GM20000 (cell line): ENCODE measurements at places on chromosomes 5 and 9.

DNA sequence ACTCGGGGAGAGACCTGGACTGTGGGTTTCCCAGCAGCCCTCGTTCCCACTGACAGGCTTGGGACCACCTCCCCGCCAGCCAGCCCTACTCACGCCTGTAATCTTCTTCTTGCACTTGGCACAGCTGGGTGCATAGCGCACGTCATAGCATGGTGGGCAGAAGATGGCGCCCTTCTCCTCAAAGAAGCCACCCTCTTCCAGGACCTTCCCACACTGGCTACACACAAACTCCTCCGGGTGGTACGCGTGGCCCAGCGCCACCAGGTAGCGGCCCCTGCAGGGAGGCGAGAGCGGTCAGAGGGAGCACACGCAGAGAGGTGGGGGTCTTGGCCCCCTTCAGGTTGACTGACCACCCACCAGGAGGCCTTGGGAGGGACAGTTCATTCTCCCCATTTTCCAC lies 9.4 kb downstream of the PDLIM7 start:
- no peak for DNase-seq

DNA sequence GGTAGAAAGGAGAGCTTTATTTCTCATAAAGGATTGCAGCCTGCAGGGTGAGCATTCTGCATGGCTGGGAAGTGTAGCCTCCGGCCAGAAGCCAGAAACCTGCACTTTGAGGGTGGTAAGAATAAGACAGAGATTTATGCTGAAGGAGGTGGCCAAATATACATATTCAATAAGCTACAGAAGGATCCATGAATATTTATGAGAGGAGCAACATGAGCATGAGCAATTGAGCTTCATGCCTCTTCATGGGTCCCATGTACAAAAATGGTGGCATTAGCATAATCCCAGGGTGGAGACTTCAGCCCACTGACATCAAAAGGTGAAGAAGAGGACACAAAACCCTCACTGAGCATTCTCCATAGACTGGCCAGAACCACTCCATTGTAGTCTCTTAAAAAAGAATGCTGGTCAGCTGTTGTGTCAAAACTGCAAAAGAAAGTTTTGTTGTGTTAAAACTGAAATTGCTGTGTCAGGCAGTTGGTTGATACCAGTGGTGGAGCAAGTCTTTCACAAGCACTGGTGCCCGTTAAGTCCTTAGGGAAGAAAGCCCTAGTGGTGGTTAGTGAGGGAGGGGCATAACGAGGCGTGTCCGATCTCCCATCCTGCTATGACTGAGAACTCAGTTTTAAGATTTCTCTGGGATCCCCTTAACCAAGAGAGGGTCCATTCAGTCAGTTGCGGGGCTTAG lies 160.8 kb upstream of the MAP1B start:
- no peak for DNase-seq

DNA sequence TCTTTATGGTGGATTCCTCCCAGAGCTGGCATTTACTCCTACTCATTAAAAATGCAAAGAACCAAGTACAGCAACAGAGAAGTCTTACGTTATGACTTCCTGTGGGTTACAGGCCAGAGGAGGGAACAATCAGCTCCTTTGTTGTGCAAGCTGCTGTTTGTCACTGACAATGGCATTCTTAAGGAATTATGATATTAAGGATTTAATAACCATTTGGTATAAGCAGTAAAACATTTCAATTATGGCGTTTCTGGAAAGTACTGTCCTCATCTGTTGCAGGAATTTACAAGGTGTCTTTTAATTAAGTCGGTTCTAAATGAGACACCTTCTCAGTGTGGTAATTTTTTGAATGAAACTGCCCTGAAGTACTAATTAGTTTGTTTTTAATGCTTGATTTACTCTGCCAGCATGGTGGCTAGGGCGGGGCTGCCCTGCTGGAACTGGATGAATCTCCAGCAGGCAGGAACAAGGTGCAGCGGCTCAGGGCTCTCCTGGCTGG lies 49.1 kb upstream of the VDAC1 start:
- no peak for DNase-seq

DNA sequence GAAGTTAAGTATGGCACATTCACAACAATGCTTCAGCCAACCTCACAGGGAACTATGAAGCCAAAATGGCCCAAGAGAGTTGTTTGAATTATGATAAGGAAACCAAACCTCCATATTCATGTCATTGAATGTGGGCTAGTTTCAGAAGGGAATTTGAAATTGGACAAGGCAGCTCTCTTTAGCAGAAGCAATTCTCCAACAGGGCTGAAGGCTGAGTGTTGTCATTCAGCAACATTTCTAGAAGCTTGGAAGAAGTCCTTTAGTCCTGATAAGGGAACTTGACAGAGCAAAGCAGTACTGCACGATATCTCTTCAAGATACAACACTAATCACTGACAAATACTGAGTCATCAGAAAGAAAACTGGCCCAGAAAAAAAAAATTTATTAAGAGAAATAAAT lies 115.4 kb downstream of the SLC25A46 start:
- no peak for DNase-seq

DNA sequence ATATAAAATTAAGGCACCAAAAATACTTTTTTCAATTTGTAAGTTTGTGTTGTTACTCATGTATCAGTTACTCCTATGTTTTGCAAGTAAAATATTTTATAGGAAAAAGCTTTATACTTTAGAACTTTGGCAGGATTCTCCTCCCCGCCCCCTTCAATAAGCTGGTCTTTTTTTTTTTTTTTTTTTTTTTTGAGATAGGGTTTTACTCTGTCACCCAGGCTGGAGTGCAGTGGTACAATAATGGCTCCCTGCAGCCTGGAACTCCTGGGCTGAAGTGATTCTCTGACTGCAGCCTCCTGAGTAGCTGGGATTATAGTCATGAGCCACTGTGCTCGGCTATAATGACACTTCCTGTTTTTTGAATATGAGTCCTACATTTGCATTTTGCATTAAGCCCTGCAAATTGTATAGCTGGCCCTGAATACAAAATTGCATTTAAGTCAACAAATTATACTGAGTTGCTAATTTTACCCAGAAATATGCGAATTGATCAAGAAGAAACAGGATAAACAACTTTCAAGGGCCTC lies 192.9 kb downstream of the PIK3R1 start:
- DNase-seq = no peak

DNA sequence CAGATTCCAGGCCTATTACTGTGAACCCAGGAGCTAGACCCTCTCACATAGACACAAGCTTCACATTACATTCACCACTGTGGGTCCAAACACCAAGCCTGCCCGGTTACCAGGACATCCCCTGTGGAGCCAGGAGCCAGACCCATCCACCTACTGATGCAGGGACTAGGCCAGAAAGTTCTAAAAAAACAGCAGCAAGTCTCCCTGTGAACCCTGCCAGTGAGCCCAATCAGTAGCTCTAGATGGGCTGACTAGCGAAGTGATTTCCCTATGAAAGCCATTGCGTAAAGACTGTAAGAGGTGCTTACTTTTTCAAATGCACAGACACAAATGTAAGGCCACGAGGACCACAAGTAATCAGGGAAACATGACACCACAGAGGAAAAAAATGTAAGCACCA lies 352.3 kb downstream of the TMEM161B start:
- DNase-seq = no peak

DNA sequence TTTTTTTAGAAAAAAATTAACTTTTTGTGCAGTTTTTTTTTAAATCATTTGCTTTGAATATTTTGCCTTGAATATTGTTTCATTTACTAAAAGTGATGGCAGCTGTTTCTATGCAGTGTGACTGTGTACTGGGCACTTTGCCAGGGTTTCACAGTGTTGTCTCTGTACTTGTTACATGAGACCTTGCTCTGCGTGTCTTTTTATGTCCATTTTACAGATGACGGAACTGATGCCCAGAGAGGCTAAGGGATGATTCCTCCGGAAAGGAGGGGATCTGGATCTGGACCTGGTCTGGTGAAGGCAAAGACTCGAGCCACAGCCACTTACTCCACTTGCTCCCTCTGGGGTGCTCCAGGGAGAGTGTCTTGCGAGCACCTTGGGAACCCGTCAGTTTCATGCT lies 124.8 kb upstream of the PTCH1 start:
- no peak for DNase-seq

- peak; percentile 35 for DNase-seq
These were observed 3.3 kb upstream of the MAN1B1 start for GRCh38 chr9:137083394-137084004.

DNA sequence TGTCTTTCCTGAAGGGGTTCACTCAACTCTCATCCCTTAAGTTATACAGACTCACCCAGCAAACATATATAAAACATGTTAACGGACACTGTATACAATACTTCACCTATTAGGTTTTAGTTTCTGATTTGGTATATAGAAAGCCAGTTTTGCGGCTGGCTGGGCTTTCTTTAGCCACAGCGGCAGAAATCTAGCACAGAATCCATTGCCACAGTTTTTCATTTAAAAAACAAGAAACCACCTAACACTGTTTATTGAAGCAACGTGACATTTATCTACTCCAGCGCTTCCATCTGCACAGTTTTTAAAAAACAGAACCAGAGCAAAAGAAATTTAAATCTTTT lies 67.3 kb downstream of the SNX30 start:
- DNase-seq = peak; percentile 30

DNA sequence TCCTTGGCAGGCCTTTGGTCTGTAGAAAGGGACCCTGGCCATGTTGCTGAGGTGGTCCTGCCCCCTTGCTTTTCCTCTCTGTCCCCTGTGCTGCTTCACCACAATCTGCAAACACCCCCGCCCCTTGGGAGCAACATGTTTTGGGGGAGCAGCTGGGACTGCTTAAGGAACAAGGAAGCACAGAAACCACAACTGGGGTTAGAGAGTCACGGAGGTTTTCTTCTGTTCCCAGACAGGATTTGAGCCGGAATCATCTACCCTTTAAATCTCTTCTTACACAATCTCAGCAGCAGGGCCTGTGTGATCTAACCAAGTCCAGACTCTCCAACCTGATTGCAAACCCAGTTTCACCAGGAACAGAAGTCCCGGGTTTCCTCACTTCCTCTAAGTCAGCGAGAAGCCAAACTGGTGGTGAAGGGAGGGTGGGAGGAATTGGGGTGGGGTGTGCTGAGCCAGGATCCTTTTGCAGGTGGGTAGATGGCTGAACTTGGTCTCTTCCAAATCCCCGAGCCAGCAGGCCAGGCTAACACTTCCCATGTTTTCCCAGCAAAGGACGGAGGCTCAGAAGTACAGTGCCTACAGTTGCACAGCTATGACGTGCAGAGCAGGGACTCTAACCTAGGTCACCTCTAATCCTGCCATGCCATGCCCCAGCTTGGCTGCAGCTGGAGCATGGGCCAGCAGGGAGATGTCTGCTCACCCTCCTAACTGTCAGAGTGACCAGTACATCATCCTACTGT lies 25.0 kb downstream of the SH3PXD2B start:
- DNase-seq = no peak

DNA sequence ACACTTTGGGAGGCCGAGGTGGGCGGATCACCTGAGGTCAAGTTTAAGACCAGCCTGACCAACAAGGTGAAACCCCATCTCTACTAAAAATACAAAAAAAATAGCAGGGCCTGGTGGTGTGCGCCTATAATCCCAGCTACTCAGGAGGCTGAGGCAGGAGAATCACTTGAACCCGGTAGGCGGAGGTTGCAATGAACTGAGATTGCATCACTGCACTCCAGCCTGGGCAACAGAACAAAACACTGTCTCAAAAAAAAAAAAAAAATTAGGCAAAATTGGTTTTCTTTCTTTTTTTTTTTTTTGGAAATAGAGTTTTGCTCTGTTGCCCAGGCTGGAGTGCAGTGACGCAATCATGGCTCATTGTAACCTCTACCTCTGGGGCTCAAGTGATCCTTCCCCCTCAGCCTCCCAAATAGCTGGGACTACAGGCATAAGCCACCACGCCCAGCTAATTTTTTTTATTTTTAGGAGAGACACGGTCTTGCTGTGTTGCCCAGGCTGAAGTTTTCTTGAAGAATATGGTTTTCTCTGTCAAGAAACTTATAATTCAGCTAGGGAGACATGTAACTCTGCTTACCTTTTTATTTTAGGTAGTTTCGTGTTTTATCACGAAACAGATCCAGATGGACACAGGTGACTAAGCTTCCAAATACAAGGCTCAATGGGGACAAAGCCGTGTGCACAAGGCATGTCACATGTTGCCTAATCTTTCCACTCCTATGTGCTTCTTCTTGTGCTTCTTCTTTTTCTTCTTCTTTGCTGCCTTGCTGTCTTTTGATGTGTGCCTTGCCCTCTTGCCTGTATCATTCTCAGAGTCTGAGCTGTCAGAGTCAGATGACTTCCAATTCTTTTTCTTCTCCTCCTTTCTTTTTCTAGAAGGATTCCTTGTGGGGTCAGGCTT lies 14.3 kb downstream of the TTC1 start:
- no peak for DNase-seq

DNA sequence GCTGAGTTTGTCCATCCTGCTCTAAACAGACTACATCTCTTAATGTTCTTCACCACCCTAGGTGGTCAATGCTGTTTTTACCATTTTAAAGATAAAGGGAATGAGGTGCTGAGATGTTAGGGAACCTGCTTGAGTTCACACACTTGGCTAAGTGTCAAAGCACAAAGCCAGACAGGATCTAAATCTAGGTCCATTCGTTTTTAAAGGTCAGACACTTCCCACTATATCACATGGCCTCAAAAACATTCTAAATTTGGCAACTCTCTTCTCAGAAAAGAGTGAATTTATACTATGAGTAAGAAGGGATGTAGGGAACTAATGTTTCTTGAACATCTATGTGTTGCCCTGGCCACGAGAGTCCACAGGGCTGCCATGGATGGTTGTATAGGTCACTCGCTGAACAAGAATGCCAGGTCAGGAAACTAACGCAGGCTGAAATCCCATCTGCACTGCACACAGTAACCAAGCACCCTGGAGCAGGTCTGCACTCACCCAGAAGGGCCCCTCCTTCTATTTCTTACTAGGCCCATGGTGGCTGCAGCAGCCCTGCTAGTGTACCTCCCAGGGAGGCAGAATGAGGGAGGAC lies 213.0 kb downstream of the SPOCK1 start:
- DNase-seq = no peak

- no peak for DNase-seq
These were observed 309.4 kb downstream of the PARP8 start for GRCh38 chr5:50975840-50976239.

DNA sequence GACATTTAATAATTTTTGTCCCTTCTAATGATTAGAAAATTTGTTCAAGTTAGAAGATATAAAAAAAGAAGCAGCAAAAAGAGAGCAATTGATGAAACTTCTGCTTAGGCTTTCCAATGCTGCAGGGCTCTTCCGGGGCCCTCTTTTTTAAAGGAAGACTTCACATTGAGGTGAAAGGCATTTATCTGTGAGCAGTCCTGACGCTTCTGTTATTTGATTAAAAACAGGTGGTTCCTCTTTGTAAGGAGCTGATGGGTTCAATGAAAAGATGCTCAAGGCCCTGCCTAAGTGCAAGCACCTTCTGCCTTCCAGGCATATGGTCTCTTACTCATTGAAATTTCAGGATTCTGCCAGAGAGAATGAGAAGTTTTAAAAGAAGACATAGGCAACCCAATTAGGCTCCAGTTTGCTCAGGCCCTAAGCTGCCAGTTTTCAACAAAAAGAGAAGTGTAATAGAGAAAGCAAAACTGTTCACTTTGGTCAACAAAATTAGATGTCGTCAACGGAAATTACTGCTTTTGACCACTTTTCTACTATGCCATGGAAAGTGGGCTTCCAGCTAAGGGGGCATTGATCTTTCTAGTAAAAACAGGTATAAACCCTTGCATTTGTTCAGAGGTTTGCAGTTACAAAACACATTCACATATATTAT lies 100.2 kb downstream of the INSYN2B start:
- DNase-seq = peak; percentile 20
